GM23338 (cell line): ENCODE measurements at places on chromosomes 13 and 19.
A peak's percentile ranks its signal among the peaks of the same experiment; 100 is the strongest.

- no peak for DNase-seq
Observed at GRCh38 chr19:4991996-4992698, 23.2 kb downstream of the KDM4B start.

GRCh38 chr13:24056616-24057137 is 103.8 kb upstream of the SPATA13 start:
- DNase-seq: no peak

GRCh38 chr13:92473765-92474475 is 752.7 kb upstream of the GPC6 start:
- DNase-seq: no peak

DNA sequence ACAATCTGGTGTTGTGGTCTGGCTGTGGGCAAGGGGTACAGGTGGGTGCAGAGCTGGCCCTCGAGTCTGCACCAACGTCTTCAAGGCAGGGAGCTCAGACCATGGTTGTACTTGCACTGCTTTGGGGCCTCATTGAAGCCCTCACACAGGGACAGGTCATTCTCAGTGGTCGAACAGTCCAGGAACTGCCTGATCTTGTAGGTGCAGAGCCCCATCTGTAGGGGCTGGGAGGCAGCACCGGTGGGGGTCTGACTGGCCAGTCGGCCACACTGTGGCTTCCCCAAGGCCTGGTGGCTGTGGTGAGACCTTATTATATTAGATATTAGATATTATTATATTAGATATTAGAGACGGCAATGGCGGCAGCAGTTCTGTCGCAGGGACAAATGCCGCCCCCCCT is 14.0 kb downstream of the S1PR2 start:
- no peak for DNase-seq

DNA sequence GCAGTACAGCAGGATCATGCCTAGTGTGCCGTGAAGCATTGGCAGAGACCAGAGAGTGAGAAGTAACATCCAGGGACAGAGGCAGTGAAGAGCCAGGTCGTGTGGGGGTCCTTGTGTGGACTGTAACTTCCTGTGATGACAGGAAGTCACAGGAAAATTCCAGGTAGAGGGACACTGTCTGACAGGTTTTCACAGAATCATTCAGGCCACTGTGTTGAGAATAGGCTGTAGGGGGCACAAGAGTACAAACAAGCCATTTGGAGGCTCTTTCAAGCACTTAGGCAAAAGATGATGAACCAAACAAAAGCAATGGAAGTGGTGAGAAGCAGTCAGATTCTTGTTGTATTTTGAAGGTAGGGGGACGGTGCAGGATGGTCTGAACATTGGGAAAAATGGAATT is 46.4 kb downstream of the N4BP2L1 start:
- peak; percentile 76 for DNase-seq
